ENCODE measurements at places on chromosomes 13 and 19.

- no peak for DNase-seq
Measured at GRCh38 chr19:19274146-19274545, 1.0 kb upstream of the TM6SF2 start.

DNA sequence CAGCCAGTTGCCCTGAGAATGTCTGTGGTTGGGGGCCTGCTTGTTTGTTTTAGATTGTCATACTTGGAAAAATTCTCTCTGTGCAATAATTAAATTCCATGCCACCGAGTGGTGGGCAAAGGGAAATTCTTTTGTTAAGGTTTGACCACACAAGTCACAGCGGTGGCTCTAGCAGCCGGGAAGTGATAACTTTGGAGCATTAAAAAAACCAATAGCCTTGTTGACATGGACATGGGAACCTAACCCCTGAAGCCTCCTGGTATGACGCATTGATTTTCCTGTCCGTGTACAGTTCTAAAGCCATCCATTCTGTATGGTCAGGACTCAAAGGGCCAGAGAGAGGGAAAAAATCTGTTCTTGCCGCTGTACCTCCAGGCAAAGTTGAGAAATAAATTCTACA, 384.9 kb upstream of the ZNF507 start:
- DNase-seq = no peak

DNA sequence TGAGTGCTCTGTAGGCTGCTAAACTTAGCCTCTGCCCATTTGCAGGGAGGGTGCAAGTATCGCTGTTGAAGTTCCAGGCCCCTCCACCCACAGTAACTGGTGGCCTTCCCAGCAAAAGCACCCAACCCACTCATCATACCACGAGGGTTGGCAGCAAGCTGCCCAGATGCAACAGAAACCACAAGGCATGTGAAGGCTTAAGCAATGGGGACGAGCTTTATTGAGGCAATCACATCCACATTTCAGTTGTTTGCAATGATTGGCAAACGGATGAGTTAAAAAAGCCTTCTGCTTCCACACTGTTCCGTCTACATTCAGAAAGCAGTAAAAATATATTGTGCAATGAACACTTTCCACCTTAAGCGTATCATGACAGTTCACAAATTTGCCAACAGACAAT, 10.3 kb downstream of the GJB6 start:
- no peak for DNase-seq

GRCh38 chr13:27170221-27170515, 1.4 kb downstream of the USP12 start:
- no peak for DNase-seq

DNA sequence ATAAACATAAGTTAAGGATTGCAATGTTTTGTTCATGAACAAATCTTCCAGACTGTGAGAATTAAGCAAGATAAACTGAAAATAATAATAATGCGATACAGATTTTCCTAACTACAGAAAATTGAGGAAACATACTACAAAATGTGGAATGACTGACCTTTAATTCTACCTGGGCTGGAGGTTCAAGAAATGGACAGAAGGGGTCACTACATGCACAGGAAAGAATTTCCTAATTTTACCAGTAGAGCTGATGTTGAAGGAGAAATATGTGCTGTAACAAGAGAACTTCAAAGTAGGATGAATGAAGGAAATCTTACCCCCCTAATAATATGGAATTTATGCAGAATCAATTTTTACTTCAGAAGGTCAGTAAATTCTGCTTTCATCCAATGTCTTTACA, 62.3 kb downstream of the ZNF627 start:
- DNase-seq = no peak

DNA sequence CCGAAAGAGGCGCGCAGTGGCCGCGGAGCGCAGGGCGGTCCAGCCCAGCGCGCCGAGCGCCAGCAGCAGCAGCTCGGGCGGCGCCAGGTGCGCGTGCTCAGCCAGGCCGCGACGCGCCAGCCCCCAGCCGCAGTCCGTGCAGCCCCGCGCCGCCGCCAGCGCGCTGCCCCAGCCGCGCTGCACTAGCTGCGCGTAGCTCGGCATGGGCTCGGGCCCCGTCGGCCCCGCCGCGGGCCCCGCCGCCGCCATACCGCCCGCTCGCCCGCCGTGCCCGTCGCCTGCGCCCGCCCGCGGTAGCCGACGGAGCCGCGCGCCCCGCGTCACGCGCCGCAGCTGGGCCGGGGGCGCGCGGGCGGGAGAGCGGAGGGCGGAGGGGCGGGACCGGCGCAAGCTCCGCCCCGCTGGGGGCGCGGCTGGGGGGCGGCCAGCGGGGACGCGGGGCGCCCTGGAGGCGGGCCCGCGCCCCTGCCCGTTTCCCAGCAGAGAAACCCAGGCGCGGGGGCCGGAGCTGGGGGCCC, at the start of gene CERS1:
Gene CERS1 (minus strand): TSS at position 335 of the 518 bp plus-strand sequence. CDS start 86 bp downstream, at position 249.
- peak; percentile 67 for DNase-seq

DNA sequence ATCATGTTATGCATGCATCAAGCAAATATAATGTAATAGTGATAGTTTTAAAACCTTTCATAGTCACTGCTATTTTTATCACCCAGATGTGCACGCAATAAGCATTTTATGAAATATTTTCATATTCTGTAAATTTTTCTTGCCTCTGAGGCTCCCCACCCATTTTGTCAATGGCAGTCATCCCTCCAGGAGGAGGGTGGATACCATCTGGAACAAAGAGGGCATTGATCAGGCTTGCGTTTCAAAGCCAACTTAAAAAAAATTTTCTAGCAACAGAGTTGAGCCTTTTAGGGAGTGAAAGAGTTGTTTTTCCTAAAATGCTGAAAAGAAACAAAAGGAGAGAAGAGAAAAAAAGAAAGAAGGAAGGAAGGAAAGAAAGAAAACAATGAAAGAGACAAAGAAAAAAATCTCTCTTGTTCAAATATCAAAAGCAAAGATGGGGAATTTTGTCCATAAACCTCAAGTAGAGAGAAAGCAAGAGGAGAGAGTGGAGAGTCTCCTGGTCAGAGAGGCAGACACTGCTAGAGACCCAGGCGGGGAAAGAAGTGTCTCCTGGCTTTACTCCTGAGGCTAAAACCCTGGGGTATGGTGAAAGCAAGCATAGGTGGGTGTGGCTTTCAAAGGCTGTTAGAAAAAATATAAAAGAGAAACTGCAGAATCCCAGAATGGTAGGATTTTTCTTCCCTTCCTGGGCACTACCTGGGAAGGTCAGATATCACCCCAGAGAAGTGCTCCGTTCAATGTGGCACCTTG, 63.6 kb upstream of the KLF12 start:
- DNase-seq = no peak

GRCh38 chr19:33424181-33424580, 50.7 kb downstream of the CEBPG start:
- DNase-seq = no peak

- no peak for DNase-seq
Measured at GRCh38 chr13:84050536-84050935, 168.3 kb upstream of the SLITRK1 start.

DNA sequence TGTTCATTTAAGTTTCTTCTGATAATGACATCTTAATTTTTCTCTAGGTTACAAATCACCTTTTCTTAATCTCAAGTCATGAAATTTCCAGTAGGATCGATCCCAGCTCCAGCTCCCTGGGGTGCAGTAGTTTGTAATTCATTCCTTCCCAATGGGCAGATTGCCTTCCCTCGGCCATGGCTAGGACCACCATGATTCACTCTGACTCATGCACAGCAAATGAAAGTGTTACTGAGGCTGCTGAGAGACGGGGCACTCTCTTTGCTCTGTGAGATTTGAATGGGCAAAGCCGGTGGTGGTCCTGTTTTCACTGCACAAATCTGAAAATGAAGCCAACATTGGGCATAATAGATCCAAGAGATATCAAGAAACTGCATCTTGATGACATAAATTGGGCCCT, 202.8 kb upstream of the IRS2 start:
- DNase-seq = no peak

- DNase-seq = no peak
Measured at GRCh38 chr13:80931118-80931517, 590.2 kb upstream of the SPRY2 start.

- DNase-seq = no peak
Measured at GRCh38 chr19:10404888-10405820, 1.8 kb upstream of the CDC37 start.

GRCh38 chr13:27810461-27810860, 18.2 kb downstream of the GSX1 start:
- DNase-seq = no peak

DNA sequence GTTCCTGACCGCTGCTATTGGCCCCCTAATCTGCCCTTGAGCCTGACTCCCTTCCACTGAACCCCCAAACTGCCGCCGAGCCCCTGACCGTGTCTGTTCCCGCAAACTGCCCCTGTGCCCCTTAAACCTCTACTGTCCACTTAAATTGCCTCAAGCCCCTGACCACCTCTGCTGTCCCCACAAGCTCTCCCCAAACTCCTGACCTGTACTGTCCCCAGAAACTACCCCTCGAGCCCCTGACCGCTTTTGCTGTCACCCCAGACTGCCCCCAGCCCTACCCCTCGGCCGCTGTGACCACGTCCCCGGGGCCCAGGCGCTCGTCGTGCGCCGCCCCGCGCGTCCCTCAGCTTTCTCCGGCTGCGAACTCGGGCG, 382 bp downstream of the ZNF77 start:
- no peak for DNase-seq
